Activated T-helper 17 cell treated with anti-CD3 and anti-CD28 coated beads, Interleukin-2, amount 50 U/mL, for 72 hours (primary cell): ENCODE measurements at places on chromosomes 5 and 9.

GRCh38 chr5:148739023-148739422 lies 84.7 kb upstream of the HTR4 start:
- no peak for ATAC-seq

DNA sequence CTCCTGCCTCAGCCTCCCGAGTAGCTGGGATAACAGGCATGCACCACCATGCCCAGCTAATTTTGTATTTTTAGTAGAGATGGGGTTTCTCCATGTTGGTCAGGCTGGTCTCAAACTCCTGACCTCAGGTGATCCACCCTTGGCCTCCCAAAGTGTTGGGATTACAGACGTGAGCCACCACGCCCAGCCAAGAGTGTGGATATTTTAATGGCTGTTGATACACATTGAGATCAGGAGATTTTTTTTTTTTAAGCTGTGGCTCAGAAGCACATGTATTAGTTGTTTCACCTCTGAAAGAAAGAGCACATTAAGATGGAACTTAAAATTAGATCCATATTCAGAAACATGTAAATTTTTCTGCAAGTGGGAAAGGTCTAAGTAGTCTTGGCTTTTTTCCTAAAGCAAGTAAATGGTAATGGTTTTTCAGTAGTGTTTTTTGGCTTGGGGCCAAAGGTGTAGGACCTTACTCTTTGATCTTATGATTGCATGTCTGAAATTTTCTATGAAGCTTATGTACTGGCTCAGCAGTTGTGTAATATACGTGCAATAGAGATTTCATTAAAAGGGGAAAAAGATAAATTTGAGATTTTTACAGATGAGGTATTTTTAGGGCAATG lies 9.9 kb downstream of the RBM27 start:
- no peak for ATAC-seq

DNA sequence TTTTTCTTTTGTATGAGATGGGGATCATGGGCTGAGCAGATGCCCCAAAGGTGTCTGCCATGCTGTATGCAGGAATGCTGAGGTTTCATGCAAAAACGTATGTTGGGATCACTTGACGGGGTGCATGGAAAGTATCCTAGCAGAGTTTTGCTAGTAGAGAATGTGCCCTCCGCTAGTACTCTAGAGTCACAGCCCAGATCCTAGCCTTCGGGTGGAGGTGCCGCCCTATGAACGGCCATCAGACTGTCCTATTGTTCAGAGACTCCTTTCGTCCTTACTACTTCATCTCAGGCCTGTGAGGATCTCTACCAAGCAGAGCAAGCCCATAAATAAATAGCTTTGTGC lies 69.6 kb upstream of the SPATA31E1 start:
- ATAC-seq: no peak

GRCh38 chr5:119313658-119314605 lies 41.9 kb upstream of the TNFAIP8 start:
- ATAC-seq: peak; percentile 23

GRCh38 chr9:76082057-76082456 lies 191.6 kb downstream of the PCSK5 start:
- no peak for ATAC-seq

DNA sequence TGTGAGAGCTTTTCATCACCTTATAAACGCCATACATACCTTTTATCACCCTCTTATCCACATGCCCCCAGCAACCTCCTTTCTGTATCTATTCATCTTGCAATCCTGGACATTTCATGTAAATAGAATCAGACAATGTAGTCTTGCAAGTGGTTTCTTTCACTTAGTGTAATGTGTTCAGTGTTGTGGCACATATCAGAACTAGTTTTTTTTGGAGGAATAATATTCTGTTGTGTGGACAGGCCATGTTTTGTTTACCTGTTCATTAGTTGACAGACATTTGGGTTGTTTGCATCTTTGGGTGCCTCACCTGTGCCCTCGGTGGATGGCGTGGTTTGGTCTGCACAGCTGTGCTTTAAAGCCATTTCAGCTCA lies 1.3 kb downstream of the SQSTM1 start:
- ATAC-seq: no peak

DNA sequence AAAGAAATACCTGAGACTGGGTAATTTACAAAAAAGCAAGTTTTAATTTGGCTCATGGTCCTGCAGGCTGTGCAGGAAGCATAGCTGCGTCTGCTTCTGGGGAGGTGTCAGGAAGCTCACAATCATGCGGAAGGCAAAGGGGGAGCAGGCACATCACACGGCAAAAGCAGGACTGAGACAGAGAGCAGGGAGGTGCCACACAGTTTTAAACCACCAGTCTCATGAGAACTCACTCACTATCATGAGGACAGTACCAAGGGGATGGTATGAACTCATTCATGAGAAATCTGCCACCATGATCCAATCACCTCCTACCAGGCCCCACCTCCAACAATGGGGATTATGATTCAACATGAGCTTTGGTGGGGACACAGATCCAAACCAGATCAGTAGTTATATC lies 96.2 kb downstream of the OSTF1 start:
- ATAC-seq: peak; percentile 54
